ENCODE measurements at places on chromosomes 5 and 9. TPM values are rescaled to one million over a fixed set of nuclear protein-coding genes. Genes with fewer than 3 reads are reported as not detected.

DNA sequence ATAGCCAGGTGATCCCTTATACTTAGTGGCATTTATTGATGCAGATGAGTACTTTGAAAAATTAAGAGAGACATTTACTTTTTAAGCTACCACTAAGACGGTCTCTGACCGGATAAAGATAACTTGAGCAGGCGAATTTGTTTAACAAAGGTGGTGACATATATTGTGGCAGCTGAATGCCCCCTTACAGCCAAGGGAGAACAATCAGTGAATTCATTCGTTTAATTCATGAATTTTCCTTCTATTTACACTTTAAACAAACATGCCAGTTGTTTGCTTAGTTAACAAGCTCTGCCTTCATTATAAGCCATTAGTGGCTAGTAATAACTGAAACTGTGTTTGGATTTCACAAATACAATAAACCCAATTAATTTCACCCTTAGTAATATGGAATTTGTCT, 187.1 kb downstream of the AOPEP start:
- DNase-seq = no peak

ANKRD34B gene
- not detected for total RNA-seq

SVEP1 gene
- not detected for total RNA-seq

GRCh38 chr5:168920019-168920810, 341.0 kb upstream of the PANK3 start:
- no peak for DNase-seq

ZBTB26 gene
- total RNA-seq = 6.4 TPM

- DNase-seq = no peak
These were observed 220.3 kb downstream of the COX7C start for GRCh38 chr5:86838083-86838482.

GRCh38 chr5:67827541-67827940, 388.0 kb upstream of the PIK3R1 start:
- no peak for DNase-seq

DNA sequence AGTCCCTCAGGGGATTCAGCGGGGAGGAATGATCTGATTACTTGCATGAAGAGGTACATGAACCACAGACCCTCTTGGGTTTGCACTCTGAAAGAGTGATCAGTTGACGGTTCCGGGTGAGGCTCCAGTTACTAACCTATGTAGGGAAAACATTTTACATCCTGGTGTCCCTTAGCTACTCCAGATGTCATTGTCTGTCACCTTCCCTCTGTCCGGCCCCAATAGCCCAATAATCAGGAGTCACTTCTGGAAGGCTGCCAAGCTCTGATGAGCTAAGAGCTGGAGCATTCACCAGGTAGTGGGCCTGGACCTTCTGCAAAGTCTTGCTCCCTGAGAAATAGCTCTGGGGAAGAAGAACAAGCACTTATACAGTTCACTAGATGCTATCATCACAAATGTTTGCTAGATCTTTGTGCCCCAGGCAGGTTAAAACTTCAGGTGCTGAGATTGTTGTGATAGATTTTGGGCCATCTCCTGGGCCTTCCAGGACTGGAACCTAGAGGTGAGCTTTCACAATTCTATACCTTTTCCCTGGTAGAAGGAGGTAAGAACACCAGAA, 64.5 kb downstream of the ENTREP1 start:
- DNase-seq = no peak

- no peak for DNase-seq
These were observed 17.3 kb downstream of the RECK start for GRCh38 chr9:36053971-36054370.

SRD5A1 gene
- total RNA-seq = 9.5 TPM

GRCh38 chr5:69467442-69468225, 25.0 kb upstream of the OCLN start:
- DNase-seq = no peak

PCDHA8 gene
- not detected for total RNA-seq

DNA sequence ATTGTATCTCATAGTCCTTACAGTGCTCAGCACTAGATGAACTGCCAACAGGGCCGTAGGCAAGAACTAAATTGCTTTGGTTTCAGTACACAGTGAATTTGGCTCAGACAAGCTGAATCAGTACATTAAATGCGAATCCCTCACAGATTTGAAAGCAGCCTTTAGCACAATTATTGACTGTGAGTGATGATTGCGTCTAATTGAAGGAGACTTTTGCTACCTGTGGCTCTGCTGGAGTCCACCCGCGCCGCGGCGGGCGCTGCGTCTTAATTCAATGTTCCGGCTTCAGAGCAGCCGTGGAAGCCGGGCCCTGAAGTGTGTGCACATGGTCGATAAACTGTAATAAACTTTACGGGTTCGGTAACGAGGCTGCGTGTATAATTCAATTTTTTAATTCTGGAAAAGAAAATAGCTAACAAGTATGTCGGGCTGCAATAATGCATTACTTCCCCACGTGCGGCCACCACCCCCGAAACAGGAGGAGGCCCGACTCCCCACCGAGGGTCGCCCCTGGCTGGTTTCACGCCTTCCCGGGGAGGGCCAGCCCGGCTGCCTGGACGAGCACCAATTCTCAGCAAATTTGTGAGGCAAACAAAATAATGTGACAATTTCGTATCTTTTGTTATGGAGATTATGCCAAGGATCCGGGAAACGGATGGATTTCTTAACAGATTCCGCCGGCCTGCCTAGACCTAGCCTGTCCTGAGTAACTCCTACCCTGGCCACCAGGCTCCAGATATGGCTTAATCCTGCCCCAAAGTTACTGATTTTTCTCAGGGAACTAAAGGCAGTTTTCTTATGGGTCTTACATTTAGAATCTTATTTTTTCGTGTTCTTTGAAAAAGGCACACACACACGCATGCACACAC, 269.4 kb upstream of the IRX1 start:
- no peak for DNase-seq

GRCh38 chr9:137141976-137142936, 3.3 kb downstream of the GRIN1 start:
- no peak for DNase-seq

UHRF2 gene
- 59.5 TPM for total RNA-seq

PCDHGA5 gene
- total RNA-seq = not detected

GRCh38 chr5:87541033-87541432, 128.3 kb upstream of the CCNH start:
- DNase-seq = no peak

FANCG gene
- total RNA-seq = 103 TPM

TLR4 gene
- total RNA-seq = not detected

DNA sequence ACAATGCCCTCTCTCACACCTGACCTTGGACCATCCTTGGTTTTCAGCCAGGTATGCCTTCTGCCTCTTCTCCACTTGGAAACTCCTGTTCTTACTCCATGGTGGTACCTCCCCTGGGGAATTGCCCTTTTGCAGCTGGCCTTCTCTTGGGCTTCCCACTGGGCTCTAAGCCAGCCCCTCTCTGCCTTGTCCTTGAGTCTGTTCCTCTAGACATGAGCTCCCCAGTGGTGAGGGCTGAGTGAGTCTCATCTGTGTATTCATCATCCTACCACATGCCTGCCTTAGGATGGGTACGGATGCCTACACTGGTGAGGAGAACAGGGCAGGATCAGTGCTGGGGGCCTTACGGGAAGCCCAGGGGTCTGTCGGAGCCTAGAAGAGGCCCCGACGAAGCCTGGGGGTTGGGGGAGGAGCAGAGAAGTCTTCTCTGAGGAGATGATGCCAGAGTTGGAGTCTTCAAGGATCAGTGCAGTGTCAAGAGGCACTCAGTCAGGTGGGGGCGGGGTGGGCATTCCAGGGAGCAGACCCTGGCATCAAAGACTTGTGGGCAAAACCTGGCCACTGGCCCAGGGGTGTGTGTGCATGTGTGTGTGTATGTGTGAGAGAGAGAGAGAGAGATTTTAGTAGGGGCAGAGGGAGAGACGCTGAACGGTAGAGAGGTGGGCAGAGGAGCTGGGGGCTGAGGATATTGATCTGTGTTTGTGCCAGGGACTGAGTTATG, 5.2 kb upstream of the CRB2 start:
- DNase-seq = no peak

- no peak for DNase-seq
These were observed 431.7 kb upstream of the CTNND2 start for GRCh38 chr5:12335938-12336337.

CXXC5 gene
- total RNA-seq = 0.82 TPM

FBLL1 gene
- 0.15 TPM for total RNA-seq

DNA sequence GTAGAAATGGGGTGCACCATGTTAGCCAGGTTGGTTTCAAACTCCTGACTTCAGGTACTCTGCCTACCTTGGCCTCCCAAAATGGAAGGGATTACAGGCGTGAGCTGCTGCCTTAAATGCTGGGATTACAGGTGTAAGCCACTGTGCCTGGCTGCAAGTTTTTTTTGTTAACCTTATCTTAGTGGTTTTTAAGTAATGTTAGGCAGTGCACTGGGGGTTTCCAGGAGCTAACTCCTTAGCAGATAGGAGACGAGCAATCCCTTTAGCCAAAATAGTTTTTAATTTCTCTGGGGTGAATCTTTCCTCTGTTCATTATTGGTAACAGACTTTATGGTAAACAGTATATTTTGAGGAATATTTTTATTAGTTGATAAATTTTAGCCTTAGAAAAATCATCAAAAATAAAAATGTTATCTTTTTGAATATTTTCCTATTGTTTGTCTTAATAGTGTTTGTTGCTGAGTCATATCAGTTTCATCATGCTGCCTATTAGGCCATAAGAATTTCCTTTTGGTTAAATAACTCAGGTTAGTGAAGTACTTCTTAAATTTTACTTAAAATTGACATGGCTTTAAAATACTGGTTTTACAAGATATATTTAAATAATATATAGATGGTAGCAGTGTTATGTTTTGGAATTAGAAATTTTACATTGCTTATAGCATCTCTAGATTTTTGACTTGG, 37.9 kb downstream of the LMNB1 start:
- no peak for DNase-seq

- DNase-seq = no peak
These were observed 185.1 kb downstream of the RGS3 start for GRCh38 chr9:113648586-113648985.

KIF27 gene
- 3.0 TPM for total RNA-seq

DNA sequence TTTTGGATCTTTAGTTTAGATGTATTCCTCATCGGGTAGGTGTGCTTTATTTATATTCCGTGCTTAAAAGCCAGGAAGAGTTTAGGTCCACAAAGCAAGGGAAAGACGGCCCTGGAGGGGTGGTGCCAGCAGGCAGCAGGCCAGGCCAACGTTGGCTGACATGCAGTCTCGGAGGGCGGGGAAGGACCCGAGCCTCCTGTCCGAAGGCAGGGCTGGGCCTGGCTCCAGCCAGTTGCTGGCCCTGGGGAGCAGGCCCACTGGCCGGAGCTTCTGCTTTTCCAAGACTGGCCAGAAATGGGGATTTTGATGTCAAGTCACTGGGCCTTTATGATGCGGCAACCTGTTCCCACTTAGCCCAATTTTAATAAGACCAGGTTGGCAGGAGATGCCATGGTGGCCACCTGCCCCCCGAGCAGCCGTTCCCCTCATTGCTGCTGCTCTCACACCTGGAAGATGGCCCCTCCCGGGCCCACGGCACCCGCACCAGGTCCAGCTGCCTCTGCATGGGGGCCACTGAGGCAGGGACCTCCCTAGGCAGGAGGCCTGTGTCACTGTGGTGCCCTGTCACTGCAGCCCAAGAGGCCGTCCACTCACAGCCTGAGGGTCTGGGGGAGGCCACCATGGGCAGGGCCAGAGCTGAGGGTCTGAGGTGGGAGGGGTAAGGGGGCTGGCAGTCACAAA, 23.2 kb downstream of the LPCAT1 start:
- DNase-seq = no peak

GRCh38 chr5:108375768-108376167, 6.1 kb downstream of the FBXL17 start:
- no peak for DNase-seq

Measured in activated CD4-positive, alpha-beta memory T cell treated with anti-CD3 and anti-CD28 coated beads for 36 hours (primary cell).